Neural progenitor cell (in vitro differentiated cells): ENCODE measurements at places on chromosomes 3 and 15.

DNA sequence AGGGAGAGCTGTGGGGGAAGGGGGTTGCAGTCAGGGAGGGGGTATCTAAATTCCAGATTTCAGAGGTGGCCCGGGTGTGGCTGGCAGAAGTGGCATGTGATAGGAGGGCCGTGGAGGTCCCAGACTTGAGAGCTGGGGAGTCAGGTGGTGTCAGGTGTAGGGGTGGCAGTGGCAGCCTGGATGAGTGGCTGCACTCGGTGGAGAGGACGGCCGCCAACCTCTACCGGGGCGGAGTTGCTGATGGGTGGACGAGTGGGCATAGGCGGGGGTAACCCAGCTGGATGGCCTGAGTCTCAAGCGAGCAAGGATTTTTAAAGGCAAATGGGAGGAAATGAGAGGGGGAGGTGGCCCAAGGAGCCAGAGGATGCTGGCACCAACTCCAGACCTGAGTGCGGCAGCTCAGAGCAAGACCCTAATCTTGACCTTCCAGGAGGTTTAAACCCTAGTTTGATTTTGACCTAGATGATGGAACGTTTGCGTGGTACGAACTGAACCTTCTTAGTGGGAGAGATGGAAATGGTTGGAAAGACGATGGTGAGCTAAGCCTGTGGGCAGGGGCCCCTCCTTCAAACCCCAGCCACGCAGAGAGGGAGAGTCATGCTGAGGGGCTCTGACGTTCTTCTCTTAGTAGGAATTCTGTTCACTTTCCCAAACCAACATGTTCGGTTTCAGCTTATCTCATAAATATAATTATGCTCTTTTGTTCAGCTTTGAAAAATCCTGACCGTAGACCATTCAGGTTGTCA lies 8.0 kb downstream of the TRAK1 start:
- no peaks in the 10 kb centered on the region for H3K27me3 ChIP-seq
- DNase-seq = no peak
- H3K36me3 ChIP-seq = no peaks in the 10 kb centered on the region
- no peak overlapping the region for H3K27ac ChIP-seq
- H3K4me3 ChIP-seq = no peak overlapping the region
- peaks cover 5% of the 10 kb centered on the region for H3K4me1 ChIP-seq

- H3K36me3 ChIP-seq = no peaks in the 10 kb centered on the region
- no peak overlapping the region for H3K27ac ChIP-seq
- H3K4me1 ChIP-seq = no peaks in the 10 kb centered on the region
- H3K27me3 ChIP-seq = no peaks in the 10 kb centered on the region
Measured at GRCh38 chr15:48384616-48385015, 53.4 kb downstream of the DUT start.

DNA sequence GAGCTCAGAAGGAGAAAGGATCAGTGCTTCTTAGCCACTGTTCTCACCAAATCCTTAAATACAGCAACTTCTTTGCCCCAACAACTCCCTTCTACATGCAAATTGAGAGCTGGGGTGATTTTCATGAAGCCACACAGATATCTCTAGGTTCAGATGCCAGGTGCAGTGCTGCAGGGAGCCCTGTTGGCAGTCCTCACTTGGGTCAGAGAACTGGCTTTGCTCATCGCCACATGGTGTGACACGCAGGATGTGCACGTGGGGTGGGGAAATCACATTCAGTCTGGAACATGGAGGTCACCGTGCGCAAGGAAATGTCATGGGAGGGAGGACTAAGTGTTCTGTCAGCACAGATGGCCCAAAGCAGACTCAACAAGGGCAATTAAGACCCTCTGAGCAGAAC lies 103.8 kb downstream of the WDR76 start:
- peaks cover 31% of the 10 kb centered on the region for H3K4me1 ChIP-seq
- no peak overlapping the region for H3K27ac ChIP-seq
- no peaks in the 10 kb centered on the region for H3K36me3 ChIP-seq

DNA sequence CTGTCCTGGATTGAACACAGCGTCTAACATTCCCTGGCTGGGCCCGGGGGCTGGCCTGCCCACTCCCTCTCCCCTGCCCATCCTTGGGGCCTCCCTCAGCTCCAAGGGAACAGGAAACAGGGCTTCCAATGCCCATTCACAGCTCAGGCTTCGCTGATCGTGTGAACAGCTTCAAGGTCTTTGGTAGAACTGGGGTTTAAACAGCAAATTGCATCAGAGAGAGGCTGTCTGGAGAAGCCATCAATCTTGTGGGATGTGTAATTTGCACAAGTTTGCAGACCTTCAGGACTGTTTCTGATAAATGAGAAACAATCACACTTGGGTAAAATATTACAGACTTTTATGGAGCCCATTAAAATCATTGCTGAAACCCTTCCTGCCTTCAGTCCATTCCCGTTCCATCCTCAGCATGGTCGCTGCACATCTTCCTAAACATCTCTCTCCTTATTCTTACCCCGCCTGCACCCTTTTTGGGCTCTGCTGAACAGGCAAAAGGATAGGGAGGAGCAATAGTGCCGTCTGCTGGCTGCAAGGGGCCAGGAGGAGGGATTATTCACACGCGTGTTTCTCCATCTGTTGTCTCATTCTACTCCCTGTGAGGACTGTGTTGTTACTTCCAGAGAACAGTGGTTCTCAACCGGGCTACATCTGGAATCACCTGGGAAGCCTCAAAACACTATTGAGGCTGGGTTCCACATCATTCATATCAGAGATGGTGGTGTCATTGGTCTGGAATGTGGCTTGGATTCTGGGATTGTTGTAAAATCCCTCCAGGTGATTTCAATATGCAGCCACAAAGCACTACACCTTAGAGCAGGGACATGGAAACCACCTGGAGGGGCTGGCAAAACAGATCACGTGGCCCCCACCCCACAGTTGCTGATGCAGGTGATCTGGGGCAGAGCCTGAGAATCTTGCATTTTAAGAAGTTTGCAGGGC lies 116.3 kb downstream of the CLSTN2 start:
- no peak overlapping the region for H3K4me3 ChIP-seq
- no peaks in the 10 kb centered on the region for H3K36me3 ChIP-seq
- H3K4me1 ChIP-seq = peaks cover 4% of the 10 kb centered on the region
- peak; percentile 24 for DNase-seq
- H3K27ac ChIP-seq = no peak overlapping the region

DNA sequence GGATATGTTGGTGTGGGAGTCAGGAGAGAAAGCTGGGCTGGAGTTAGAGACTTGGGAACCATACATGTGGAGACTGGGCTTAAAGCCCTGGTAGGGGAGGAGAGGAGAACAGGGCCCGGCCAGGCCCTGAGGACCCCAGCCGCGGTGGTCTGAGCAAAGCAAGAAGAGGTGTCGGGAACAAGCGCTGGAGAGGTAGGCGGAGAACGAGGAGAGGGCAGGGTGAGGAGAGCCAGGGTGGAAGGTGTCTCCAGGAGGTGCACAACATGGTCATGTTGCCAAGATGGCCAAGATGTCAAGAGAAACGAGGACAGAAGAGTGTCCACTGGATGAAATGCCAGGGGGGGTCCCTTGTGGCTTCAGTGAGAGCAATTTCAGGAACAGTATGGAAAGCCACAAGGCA lies 5.5 kb downstream of the CHAC1 start:
- H3K27me3 ChIP-seq = peaks cover 6% of the 10 kb centered on the region
- H3K36me3 ChIP-seq = no peaks in the 10 kb centered on the region
- H3K27ac ChIP-seq = no peak overlapping the region
- peaks cover 9% of the 10 kb centered on the region for H3K4me1 ChIP-seq
- DNase-seq = no peak
- H3K4me3 ChIP-seq = no peak overlapping the region

DNA sequence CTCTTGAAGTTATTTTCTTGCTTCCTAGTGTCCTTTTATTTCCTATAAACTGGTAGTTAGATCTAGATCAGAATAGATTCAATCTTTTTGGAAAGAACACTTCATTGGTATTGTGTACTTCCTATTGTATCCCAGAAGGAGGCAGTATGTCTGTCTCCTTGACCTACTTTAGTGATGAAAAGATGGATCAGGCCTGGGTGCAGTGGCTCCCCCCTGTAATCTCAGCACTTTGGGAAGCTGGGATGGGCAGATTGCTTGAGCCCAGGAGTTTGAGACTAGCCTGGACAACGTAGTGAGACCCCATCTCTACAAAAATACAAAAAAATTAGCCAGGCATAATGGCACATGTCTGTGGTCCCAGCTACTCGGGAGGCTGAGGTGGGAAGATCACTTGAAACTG lies 12.0 kb downstream of the BSN start:
- no peak overlapping the region for H3K4me3 ChIP-seq
- no peak for DNase-seq
- no peak overlapping the region for H3K27ac ChIP-seq
- H3K4me1 ChIP-seq = no peaks in the 10 kb centered on the region
- no peaks in the 10 kb centered on the region for H3K36me3 ChIP-seq
